ENCODE measurements at places on chromosomes 16 and 17.

DNA sequence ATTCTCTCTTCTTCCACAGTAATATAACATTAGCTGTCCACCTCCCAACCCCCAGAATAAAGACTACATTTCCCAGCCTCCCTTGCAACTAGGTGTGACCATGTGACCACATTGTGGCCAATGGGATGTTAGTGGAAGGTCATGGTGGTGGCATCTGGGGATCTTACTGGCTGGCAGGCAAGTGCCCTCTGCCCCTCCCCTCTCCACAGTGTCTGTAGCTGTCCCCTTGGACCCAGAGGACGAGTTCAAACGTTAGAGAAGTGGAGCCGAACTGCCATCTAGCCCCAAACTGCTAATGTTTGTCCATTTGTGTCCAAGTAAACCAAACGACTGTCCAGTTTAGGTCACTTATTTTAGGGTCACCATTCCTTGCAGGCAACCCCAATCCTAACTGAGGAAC, 26.6 kb upstream of the KCNG4 start:
- DNase-seq = no peak

GRCh38 chr17:28871056-28871579, 16.3 kb downstream of the ERAL1 start:
- DNase-seq = no peak

DNA sequence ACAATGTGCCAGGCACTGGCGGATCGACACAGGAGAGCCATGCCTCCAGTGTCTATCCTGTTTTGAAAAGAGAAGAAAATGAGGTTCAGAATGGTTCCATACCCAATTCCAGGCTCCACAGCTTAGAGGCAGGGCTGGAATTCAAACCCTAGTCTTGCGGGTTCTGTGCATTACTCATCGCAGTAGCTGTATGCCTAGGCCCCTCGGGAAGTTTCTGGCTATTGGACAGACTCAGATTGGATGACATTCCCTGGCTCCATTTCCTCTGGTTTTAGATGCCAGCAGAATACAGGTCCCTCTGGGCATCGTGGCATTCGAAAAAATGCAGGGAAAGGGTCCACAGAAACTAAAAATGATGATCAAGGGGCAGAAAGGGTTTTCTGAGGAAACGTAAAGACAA, 184.7 kb downstream of the COPRS start:
- DNase-seq = no peak

- no peak for DNase-seq
Observed at GRCh38 chr17:4019275-4019674, 55.0 kb upstream of the ATP2A3 start.

- DNase-seq = no peak
Observed at GRCh38 chr16:3467921-3468320, 24.4 kb downstream of the NAA60 start.

DNA sequence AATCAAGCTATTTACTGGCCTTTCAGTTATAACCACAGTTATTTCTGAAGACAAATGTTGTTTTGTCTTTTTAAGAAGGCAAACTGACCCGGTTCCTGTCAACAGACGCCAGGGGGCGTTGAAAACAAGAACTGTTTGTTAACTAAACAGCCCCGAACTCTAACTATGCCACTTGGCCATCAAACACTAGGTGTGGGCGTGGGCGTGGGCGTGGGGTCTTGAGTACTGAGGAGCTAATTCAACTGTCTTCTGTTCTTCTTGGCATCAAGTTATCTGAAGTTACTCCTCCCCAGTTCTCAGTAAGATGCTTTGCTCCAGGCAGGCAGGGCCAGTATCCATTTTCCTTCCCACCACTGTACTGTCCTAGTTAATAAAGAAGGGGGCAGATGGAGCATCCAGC, 63.3 kb upstream of the MTMR4 start:
- peak; percentile 7 for DNase-seq

DNA sequence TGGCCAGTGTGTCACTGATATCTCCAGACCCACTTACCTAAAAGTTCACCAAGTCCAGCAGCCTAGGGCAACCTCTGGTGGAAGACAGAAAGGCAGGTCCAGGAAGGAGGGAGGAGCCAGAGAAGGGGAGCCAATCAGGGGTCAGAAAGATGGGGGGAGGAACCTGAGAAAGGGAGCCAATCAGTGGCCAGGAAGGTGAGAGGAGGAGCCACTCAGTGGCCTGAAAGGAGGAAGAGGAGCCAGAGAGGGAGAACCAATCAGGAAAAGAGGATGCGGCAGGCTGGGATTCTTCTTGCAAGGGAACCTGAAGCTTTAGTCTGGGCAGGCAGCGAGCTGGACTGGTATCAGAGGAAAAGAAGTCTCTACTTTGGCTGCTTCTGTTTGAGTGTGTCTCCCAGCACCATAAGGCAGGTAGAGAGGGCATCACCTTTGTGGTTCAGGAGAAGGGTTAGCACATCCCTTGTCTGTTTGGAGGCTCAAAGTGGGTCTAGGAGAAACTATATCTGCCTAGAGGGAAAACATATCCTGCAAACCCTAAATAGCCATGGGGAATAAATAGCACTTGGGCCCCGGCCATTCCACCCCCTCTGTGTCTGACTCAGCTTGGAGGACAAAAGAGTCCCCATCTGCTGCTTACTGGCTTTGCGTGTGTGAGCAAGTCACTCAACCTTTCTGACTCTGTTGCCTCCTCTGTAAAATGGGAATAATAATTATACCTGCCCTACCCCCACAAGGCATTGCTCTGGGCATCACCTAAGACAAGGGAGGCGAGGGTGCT, 43.4 kb upstream of the CRHR1 start:
- DNase-seq = no peak

DNA sequence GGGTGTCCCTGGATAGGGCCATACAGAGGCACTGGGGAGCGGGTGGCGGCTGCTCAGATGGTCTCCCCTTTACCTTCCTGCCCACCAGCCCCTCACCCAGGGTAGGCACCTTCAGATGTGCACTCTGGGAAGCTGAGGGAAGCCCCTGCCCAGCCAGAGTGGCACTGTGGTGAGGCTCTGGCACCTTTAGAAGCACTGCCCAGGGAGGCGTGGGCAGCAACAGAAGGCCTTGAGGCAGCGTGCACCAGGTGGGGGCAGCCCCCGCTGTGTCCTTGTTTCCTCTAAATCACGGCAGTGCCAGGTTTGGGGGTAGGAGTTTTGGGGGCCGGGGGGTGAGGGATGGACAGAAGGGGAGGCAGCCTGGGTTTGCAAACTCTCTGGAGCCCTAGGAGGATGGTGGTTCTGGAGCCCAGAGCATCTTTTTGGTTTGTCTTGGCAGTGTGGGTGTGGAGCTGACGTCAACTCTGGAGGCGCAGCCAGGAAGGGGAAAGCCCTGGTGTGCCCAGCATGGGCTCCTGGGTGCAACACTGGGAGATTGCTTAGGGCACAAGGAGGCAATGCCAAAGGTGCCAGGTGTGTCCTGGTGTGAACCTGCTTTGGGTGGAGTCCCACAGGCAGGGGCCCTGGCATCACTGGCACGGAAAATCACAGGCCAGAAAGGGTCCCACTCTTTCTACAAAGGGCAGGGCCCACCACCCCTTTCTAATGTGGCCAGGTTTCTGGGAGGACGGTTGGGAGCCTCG, 23.1 kb upstream of the CDC42EP4 start:
- DNase-seq = no peak

DNA sequence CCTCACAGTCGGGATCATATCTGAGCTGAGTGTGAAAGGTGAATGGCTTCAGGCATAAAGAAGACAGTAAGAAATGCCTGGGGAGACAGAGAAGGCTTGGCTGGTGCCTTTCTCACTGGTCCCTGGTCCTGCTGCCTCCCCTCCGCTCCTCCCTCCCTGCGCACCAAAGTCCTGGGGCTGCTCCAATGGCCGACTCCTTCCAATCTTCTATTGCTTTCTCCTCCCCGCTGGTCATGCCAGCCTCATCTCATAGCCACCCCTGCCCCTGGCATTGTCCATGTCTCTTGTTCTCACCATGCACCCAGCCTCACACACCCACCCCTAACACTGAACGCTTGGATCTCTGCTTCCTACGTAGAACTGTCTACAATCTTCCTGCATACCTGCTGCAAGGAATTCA, 18.0 kb downstream of the TLE7 start:
- DNase-seq = no peak

DNA sequence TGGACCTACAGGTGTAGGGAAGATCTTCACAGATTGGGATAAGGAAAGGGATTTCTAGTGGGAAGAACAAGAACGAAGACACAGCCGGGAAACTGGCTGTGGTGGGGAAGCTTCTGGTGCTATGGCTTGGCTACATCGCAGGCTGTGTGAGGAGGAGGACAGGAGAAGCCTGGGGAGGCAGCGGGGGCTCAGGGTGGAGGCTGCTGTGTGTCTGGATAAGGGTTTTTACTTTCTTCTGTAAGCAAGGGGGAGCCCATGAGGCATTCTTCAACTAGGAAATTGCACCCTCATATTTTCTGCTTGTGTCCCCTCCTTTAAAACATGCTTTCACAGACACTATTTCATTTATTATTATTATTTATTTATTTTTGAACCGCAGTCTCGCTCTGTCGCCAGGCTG, 2.9 kb upstream of the RHBDF2 start:
- no peak for DNase-seq

DNA sequence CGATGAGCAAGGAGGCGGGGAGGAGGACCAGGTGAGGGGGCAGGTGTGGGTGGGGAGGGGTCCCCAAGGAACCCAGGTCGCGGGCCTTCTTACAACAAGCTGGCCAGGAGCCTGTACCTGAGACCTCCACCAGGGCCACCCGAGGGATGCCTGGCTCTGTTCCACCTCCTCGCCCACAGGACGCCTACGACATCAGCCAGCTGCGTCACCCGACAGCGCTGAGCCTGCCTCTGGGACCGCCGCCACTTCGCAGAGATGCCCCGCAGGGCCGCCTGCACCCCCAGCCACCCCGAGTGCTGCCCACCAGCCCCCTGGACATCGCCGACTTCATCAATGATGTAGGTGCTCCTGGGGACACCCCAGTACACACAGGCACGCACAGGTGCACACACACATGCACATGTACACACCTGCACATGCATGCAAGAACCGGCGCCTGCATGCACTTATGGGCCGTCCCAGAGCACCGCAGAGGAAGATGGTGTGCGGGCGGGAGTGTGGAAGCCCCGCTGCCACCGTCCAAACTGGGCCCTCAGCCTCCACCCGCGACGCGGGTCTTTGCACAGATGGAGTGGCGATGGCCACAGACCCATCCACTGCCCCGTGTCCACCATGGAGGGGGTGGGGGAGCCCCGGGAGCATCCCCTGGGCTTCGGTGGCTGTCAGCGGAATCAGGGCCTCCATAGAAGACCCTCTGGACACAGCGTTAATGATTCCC, 6.6 kb downstream of the SLC22A31 start:
- no peak for DNase-seq

DNA sequence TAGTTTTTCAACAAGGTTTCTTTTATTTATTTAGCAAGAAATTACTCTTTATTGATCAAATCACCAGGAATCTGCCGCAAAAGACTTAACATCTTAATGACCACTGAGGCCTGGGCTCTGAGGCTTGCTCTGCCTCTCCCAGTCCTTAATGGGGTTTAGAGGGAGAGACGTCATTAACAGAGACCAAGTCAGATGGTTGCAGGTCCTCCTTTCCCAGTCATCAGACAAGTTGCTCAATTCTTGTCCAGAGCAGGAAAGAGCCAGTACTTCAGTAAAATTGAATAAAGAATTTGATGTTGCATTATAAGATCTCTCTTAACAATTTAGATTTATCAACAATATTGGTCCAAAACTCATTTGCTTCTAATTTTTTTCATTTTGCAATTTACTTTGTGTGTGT, 2.0 kb downstream of the SEPHS2 start:
- DNase-seq = no peak

DNA sequence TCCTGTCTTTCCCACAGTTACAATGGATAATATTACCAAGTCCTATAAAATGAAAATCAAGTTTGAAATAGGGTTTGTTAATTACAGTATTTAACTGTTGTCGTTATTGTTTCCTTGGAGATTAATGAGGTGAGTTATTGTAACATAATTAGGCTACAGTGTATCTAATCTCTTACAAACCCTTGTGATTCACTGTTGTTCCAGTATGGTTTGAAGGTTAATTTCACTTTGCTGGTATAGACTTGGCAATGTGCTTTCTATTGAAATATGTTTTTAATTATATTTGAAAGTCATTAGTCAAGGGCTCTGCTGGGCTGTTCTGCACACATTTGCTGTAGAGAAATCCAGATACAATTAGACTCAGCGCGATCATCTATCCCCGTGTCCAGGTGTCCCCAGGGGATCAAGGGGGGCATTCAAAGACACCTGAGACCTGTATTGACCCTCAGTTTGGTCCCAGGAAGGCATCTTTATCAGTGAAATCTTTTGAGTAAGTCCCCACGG, 624.6 kb upstream of the EEF2KMT start:
- no peak for DNase-seq

DNA sequence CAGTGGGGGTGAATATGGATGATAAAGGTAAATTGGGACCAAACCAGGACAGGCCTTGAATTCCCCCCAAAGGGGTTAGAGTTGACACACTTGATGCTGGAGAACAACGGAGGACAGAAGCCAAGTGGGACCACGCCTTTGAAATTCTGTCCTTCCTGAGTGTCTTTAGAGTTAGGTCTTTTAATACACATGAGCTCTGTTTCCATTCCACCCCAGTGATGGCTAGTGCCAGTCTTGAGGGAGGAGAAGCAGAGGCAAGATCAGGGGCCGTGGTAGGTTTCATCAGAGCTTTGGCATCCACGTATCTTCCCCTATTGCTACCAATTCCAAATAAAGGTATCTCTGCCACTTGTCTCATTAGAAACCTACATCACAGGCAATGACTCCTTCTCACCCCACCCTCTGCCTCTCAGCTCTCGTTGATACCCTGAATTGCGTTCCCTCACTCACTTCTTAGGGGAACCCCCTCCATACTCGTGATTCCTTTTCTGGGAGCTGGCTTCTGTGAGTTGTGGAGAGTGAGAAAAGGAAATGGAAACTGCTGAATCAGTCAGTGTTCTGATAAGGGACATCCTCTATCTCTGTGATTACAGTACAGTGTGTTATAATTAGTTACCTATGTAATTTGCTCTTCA, 2.4 kb upstream of the CCL3L1 start:
- no peak for DNase-seq

- DNase-seq = no peak
Observed at GRCh38 chr17:13425390-13425789, 176.3 kb downstream of the HS3ST3A1 start.

- peak; percentile 77 for DNase-seq
Observed at GRCh38 chr17:8151120-8151640, 1.0 kb downstream of the PER1 start.

DNA sequence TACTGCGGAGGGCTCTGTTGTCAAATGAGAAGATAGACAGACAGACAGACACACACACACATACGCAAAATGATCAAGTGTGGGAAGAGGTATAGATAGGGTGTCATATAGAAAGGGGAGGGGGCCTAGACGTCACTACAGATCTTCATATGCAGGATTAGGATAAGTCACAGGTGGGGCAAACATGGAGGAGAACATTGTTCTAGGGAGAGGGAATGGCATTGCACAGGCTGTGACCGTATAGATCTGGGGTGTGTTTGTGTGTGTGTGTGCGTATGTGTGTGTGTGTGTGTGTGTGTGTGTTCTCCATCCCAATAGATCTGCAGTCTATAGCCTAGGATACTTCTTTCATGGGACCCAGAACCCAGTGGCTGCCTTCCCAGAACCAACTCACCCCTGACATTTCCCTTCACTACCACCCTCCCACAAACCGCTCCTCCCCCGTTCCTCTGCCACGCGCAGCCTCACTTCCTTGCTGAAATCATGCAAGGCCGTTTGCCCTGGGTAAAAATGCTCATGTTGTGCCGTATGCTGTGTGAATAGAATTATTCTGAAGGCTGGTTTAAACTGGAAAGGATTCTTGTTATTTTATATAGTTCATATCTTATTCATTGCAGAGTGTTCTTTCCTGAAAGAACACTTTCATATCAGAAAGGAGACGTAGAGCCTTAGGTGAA, 50.5 kb upstream of the CCL1 start:
- no peak for DNase-seq
